Fibroblast of mammary gland (primary cell): ENCODE measurements at places on chromosomes 5 and 9.

DNA sequence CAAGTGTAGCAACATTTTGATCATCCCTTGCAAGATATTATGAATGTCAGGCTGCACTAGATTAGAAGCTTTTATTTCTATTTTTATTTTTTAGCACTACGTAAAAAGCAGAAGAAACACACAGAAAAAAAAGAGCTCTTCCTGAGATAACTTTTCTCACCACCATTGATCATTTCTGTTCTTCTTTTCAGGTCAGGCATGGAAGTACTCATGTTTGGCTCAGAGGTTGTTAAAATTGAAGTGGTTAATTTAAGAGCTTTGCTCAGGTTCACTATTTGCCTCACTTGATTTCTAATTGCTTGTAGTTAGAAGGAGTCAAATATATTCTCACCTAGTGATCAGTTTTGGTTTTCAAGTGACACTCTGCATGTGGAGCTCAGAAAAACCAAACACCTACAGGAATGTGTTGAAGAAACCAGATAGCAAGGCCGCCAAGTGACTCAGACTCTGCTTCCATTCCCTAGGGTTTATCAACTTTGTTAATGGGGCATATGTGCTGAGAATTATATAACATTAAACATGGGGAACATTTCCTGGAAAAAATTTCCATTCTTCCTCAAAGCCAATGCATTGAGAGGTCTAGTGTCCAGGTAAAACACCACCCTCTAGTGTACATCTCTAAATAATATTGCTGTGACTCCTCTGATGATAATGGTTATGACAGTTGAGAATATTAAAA is 679.8 kb downstream of the CETN3 start:
- peak; percentile 7 for DNase-seq

DNA sequence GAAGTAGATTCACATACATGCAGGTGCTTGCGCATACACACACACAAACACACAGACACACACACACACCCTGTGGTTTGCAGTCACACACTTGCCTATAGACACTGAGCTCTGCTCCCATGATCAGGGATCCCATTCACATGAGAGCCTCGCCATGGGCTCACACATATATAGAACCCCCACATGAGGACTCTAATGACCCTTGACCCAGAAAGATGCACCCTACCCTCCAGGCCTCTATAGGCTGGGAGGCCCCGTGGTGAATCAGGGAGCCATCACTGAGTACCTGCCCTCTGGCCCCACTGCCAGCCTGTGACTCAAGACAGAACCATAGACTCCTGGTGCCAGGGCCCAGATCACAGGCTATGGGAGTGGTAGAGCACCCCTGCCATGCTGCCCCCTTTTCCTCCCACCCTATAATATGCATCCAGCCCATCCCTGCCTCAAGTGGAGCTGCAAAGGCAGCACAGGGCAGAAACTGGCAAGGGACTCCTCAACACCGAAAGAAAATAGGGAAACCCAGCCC is 3.3 kb upstream of the AQP3 start:
- no peak for DNase-seq

- DNase-seq: peak; percentile 12
These were observed 12.9 kb upstream of the SLCO6A1 start for GRCh38 chr5:102511666-102512065.

DNA sequence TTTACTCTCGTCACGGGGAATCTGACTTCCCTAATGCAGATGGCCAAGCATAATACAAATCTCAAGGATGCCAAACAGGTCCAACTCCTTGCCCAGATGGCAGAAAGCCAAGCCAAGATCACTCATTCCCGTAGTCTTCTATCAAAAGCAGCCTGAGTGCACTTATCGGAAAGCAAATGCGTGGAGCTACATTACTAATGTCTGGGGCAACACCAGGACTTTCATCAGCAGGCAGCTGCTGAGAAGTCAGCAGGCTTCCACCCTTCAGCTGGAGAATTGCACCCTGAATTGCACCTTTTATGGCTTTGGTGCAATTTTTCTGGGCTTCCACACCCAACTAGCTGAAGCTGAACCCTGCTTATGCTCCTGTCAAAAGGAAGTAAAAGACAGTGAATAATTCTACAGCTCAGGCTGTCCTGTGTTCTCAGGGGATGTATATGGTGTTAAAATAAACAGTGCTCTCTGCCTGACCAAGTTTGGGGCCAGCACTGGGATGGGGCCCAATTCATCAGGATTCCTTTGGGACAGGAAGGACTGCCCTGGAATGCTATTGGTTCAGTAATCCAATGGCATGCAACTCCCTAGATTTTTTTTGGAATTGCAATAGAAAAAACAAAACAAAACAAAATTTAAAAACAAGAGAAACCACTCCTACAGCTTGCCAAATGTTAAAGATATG is 92.6 kb downstream of the DPYSL3 start:
- DNase-seq: peak; percentile 79

- no peak for DNase-seq
These were observed 2.6 kb upstream of the SEMA6A start for GRCh38 chr5:116577064-116577788.

GRCh38 chr9:36808251-36808650 is 225.8 kb downstream of the PAX5 start:
- no peak for DNase-seq
